Esophagus muscularis mucosa (tissue), 4 donors: ENCODE measurements at places on chromosomes 1 and 21. TPM values are rescaled to one million over a fixed set of nuclear protein-coding genes. Genes with fewer than 3 reads are reported as not detected.

Gene TEX38
- total RNA-seq, result not detected

Gene C1orf141
- total RNA-seq, result not detected

DNA sequence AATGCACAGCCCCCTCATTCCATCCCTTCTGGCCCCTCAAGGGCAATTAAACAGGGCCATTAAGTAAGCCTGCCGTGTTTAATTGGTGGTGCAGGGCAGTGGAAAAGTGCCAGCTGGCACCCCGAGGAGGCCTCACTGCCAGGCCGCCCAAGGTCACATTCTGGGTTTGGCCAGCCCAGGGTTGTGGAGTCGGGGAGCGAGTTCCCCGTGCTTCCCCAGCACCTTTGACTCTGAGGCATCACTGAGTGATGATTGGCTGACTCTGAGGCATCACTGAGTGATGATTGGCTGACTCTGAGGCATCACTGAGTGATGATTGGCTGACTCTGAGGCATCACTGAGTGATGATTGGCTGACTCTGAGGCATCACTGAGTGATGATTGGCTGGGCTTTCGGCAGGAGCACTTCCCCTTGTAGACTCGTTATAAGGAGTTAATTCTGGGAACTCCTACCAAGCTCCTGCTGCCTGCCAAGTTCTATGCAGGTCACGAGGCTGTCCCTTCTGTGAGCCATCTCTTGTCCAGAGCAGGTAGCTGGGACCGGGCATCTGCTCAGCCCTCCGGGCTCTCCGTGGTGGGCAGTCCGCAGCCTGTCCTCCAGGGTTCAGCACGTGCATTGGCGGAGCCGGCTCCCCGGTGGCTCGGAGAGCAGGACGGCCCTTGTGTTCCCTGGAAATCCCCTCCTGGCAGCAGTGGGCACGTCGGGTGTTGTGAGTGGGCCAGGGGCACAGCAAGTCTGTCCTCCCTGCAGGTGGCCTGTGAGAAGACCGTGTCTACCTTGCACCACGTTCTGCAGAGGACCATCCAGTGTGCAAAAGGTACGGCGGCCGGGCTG is 20.9 kb downstream of the CSTB start:
- H3K27me3 ChIP-seq, result no peaks in the 10 kb centered on the region
- no peak for DNase-seq
- H3K4me1 ChIP-seq, result no peaks in the 10 kb centered on the region

DNA sequence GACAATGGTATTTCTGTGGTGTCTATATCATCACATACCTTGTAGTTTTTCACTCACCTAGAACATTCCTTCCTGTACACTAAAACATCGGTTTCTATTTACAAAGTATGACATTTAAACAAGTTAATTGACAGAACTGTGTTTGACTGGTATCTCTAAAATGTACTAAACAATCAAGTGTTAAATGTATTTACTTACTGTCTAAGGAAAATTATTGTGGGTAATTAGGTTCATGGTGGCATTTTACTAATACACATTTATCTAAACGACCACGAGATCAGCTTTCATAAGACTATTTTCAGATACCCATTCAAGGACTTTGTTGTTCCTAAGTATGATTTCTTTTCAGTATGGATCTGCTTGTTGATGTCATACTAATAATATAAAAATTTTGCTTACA is 115.2 kb downstream of the ADGRL2 start:
- no peak overlapping the region for H3K27ac ChIP-seq
- no peaks in the 10 kb centered on the region for H3K36me3 ChIP-seq
- no peak overlapping the region for H3K4me3 ChIP-seq
- H3K27me3 ChIP-seq, result no peaks in the 10 kb centered on the region
